Kidney (tissue), 22 donors: ENCODE measurements at places on chromosomes 5 and 9.
A peak's percentile ranks its signal among the peaks of the same experiment; 100 is the strongest.

DNA sequence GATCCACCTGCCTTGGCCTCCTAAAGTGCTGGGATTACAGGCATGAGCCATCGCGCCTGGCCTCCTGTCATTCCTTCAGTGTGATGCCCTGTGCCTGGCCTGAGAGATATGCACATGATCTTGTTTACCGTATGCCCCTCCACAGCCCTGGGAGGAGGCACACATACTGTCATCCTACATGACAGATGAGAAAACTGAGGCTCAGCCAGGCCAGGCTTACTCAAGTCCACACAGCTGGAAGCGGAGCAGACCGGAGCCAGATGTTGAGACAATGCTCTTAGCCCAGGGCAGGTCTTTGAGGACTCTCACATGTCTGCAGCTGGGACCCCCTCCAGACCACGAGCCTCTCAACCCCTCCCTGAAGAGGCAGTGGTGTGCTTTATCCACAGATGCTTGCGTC, 38.7 kb upstream of the SH3PXD2B start:
- DNase-seq: no peak

DNA sequence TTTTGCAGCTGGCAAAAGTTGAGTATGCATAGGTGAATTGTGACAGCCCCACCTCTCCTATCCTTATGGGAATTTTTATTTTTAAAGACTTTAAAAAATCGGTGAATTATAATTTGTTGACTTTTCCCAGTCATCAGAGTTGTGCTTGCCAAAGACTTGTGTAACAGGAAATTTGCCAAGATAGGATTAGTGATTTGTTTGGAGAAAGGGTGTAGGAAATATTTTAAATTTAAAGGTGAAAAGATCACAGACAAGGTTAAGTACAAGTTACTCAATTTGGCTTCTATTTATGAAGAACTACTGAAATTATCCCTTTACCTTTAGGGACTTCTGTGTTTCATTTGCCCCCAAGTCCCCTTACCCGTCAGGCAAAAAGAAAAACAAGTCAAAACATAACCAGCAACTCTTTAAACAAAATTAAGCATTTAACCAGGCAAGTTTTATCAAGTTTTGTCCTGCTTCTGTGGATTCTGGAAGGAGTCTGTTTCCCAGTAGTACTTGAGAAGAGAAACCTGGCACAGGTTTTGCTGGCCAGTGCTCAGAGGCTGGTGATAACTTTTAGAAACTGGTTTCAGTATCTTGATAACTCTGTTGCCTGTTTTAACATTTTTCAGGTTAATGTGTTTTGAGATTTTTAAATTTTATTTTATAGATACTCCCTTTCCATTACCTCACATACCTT, 285.4 kb downstream of the MAST4 start:
- DNase-seq: no peak

DNA sequence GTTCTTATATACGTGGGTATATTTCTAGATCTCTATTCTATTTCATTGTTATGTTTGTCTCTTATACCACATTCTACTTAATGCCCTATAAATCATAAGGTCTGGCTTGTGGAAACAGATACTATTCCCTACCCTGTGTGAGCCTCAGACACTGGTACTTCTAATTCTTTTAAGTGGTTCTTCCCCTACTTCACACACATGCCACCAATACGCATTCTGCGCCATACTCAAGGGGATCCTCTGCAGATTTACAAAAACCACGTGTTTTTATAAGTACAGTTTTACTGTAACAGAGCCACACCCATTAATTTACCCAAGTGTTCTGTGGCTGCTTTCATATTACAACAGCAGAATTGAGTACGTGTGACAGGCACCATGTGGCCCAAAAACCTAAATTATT, 195.6 kb downstream of the SAXO1 start:
- no peak for DNase-seq

GRCh38 chr9:101705135-101705661, 33.2 kb downstream of the GRIN3A start:
- peak; percentile 58 for DNase-seq

GRCh38 chr5:142193114-142193428, 84.5 kb downstream of the NDFIP1 start:
- DNase-seq: no peak

- no peak for DNase-seq
Measured at GRCh38 chr9:131404581-131404980, 10.7 kb downstream of the PRRC2B start.

DNA sequence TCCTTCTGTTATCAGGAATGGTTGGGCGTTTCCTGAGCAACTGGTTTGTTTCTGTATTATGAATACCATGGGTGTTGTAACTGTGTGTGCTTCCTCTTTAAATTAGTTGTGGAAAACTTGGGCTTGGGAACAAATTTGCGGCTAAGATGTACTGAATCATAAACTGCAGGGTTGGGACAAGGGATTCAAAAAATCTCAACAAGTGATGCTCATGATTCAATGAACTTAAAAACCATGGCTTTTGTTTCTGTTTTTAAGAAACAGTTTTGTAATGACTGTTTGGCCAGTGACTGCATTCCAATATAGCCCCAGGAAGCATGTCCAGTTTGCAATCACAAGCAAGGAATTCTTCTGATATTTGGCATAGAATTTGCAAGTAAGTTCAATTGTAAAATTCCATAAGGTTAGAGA, 657.5 kb upstream of the WWC1 start:
- DNase-seq: no peak

GRCh38 chr5:9653061-9653460, 22.9 kb upstream of the TAS2R1 start:
- no peak for DNase-seq

- no peak for DNase-seq
Measured at GRCh38 chr5:2201421-2201820, 318.7 kb upstream of the IRX4 start.

DNA sequence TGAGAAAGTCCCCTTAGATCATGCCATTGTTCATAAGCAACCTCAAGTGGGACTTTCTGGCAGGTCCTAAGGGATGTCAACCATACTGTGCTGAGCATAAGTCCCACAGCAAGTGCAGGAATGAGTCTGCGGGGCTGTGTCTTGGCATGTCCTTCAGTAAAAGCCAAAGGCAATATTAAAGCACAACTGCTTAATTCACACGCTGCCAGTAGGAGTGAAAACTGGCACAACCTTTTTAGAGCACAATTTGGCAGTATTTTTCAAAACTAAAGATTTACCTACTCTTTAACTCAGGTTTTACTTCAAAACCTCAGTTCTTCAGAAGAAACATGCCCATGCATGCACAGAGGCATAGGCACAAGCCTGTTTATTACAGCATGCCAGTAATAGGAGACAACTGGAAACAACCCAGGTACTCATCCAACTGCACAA, 24.4 kb upstream of the SMAD5 start:
- DNase-seq: no peak

GRCh38 chr9:130239741-130240241, 25.8 kb upstream of the HMCN2 start:
- peak; percentile 31 for DNase-seq

- no peak for DNase-seq
Measured at GRCh38 chr5:132466433-132467286, 23.9 kb downstream of the IRF1 start.

GRCh38 chr9:89175828-89176261, 2.8 kb downstream of the SHC3 start:
- no peak for DNase-seq

GRCh38 chr5:66498791-66499207, 97.4 kb upstream of the MAST4 start:
- no peak for DNase-seq

DNA sequence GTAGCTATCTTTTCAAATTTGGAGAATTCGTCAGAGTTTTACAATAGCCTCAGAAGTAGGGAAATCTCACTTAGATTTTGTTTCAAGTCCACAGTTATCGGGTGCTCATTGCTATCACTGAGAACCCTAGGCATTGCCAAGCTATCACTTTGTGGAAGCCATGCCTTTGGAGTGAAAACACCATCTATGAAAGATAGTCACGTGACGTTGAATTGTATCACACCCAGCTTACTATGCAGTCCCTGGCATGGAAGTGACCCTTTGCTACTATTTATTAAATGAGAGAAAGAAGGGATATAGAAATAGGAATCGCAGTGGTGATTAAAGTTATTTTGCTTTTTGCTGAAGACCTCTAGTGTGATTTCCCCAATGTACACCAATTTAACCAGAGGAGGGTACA, 97.2 kb downstream of the AOPEP start:
- no peak for DNase-seq

GRCh38 chr5:89901983-89902382, 507.6 kb downstream of the CETN3 start:
- DNase-seq: no peak

DNA sequence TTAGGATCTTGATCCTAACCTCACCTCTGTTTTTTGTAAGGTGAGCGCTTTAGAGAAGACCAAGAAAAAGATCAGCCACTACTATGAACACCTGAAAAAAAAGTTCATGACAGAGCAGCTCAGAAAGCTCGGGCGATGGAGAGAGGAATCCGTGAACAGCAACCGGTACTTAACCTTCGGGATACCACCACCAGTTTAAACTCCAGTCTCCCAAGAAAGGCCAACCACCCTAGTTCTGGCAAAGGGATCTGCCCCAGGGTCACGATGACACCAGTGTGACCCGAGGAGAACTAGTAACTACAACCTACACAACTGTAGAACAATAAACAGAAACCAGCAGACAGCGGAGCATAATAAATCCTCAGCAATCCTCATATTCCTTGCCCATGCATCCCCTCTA, 8.5 kb downstream of the C5orf52 start:
- DNase-seq: no peak

DNA sequence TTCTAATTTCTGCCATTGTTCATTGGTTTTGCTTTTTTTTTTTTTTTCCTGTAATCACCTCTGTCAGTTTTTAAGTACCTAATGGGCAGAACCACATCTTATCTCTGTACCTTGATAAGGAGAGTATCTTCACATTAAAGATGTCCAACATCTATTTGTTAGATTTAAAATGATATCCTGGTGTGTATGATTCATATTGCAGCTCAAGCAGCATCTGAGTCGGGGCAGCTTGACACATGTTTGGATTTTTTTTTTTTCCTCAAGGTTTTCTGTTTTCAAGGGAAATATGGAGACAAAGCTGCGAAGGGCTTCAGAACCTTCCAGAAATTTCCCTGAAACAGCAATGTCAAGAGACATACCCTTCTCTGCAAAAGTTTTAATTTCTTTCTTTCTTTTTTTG, 164.7 kb downstream of the DOCK2 start:
- no peak for DNase-seq

GRCh38 chr9:128819716-128820664, 1.7 kb downstream of the ENDOG start:
- DNase-seq: no peak

- DNase-seq: no peak
Measured at GRCh38 chr5:151060742-151061141, 20.1 kb downstream of the TNIP1 start.

DNA sequence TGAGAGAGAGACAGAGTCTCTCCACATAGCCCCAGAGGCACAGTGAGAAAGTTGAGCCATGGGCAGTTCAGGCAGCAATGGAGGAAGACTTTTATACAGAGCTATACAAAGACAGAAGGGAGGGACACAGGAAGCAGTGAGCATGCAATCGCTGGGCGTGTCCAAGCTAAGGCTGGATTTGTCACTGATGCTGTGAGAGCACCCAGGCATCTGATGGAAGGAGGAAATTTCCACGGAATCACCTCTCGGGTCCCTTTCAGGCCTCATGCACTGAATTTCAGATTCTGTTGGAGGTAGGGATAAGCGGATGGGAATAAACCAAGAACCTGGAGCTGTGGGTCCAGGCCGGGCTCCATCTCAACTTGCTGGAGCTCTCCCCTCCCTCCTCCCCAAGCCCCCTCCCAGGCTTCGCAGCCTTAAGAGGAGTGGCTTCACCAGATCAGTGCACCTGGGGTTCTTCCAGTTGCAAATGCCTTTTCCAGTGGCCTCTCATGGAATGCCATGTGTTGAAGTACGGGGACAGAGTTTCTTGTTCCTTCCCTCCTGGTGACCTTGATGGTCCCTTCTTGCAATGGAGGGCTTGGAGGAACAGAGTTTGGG, 114.8 kb upstream of the ALDH1B1 start:
- DNase-seq: no peak

DNA sequence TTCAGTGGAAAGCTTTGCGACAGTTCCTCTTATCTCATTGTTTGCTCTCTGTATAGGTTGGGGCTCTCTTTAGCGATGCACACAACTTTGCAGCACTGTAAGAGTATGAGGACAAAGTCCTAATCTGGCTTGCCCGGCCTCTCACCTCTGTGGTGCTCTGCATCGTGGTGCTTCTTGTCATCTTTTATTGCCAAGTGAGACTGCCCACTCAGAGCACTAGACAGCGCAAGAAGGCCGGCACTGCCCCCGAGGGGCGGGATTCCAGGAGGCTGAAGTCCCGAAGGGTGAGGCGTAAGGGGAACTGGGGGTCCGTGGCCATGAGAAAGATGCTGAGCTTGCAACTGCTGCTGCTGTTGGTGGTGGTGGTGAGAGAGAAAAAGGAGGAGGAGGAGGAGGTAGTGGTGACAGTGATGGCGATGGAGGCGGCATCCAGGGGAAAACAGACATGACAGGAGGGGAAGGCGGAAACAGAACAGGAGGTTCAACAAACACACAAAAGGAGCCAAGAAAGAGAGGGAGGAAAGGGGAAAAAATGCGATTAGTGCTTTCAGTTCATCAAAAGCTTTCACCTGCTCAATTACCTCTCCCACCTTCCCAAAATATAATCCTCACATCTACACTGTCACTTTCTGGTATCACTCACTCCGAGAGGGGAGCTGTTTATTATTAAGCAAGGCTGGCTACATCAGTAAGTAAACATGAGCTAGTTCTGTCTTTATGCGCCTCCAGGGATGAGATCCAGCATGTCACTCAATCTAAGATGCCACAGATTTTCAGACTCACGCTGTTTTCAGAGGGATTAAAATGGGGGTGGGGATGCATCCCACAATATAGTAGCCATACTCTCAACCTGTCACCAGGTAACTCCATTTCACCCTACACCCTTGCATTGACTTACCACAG, 55.1 kb downstream of the TLE1 start:
- DNase-seq: peak; percentile 29

DNA sequence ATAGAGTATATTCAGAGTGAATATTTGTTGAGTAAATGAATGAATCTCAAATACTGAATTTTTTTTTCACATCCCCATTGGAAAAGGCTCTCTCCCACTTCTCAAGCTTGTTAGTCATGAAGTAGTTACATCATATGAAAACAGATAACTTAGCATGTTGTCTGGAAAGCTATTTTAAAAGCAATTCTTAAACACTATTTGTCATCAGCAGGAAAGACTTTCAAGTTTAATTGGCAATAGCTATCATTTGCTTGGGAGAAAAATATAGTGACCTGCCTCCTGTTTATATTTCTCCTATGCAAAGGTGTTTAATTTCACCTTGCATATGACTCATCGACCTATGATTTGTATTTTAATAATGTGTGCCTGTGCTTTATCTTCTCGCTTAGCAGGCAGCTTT, 499.8 kb upstream of the GRIA1 start:
- DNase-seq: no peak

DNA sequence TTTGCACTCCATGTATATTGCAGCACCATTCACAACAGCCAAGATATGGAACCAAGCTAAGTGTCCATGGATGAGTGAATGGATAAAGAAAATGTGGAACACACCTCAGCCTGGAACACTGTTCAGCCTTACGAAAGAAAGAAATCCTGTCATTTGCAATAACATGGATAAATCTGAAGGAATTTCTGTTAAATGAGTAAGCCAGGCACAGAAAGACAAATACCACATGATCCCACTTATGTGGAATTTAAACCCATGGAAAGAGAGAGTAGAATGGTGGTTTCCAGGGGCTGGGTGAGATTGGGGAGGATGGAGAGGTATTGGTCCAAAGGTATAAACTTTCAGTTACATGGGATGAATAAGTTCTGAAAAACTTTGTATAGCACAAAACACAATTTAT, 228.9 kb upstream of the CD180 start:
- DNase-seq: no peak

GRCh38 chr5:126519637-126520592, 75.1 kb downstream of the ALDH7A1 start:
- DNase-seq: no peak
